Right cardiac atrium (tissue), 5 donors: ENCODE measurements at places on chromosomes 6 and 20. TPM values are rescaled to one million over a fixed set of nuclear protein-coding genes. Genes with fewer than 3 reads are reported as not detected.

GRCh38 chr6:47057830-47058540 is 15.9 kb upstream of the ADGRF1 start:
- no peak for DNase-seq

- no peak for DNase-seq
Measured at GRCh38 chr20:9989066-9989724, 45.6 kb upstream of the ANKEF1 start.

DNA sequence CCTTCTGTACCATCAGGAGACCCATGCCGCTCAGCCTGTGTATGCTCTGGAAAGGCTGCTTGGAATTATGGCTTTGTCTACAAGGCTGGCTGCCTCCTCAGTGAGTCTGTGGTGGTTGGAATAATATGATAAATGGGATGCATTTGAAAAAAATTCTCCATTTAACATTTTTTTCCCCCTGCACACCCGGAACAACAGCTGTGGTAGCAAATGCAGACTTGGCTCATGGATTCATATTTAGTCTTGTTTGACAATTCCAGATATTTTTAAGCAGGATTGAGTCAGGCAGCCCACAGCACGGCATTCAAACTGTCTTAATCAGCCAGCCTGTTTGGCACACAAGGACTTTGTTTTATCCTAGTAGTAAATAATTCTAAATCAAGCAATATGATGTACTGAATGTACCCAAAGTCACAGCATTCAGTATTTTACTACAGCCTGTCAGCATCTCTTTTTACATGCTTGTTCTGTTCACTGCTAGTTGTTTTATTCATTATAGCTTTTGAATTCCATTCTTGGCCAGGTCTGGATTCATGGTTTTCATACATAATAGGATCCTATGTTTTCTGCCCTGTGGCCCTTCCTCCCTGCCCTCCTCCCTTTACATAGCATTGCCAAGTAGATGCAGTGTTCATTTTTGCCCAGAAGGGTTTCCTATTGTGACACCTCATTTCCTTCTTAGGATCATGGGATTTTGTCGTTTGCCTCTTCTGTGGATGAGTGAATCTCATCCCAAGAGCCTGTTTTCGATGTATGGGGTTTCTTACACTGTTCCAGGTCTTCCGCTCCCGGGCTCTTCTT is 68.1 kb downstream of the LRRC1 start:
- DNase-seq: no peak

HCRTR2 gene
- 0.16 TPM for polyA plus RNA-seq

DNA sequence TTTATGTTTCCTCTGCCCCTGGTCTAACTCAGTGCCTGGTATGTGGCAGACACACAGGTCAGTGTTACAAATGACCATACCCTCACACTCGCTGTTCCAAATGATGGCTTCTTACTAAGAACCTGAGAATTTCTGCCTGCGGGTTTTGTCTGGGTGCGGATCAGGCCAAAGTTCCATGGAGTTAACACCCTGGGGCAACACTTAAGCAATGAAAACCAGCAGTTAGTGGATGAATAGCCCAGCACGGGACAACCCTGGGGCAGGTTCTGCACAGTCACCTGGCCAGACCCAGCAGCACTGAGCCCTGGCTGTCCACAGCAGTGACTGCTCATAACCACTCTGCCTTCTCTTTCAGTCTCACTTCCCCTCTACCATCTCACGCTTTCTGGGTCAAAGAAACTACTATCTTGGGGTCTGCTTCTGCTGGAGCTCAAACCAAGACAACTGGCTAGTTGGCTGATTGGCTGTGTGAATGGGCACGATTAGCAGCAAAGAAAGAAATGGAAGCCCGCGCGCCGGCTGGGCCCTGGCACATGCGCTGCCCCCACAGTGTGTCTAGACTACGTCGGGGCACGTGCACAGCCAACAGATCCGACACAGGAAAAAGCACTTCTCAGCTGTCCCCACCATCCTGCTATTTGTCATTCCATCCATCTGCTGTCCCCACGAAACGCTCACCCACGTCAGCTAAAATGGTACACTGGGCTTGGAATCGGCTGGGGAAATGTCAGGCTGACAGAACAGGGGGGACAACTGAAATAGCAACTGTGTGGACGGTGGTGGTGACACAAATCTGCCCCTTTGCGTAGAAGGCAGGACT is 36.6 kb downstream of the MGME1 start:
- no peak for DNase-seq

FOXP4 gene
- 15.3 TPM for polyA plus RNA-seq

- DNase-seq: no peak
Measured at GRCh38 chr6:111069382-111070104, 17.8 kb upstream of the SLC16A10 start.

DNA sequence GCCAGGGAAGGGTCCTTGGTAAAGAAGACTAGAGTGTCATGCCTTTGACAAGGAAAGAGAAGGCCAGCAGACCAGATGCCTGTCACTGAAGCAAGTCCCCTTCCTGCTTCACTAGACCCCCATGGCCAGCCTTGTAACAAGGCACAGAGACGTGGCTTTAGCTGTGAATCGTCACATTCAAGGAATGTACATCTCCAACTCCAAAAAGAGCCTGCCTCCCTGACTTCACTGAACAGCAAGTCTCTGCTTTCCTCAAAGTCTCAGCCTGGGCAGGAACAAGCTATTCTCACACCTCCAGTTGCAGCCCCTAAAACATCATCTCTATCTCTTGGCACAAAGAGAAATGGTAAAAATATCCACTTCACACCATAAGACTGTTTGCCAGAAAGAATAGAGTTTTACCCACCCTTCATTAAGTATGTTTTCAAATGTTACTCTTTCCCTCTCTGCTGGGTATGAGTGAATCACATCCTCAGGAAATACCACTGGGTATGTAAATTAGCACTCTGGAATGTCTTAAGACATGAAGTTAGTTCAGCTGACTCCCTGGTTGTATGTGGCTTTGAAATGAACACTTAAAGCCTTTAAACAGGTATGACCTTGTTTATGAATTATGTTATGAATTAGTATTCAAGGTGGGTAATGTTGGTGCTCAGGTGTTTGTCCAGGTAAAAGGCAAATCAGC is 46.4 kb upstream of the NT5E start:
- no peak for DNase-seq

DNA sequence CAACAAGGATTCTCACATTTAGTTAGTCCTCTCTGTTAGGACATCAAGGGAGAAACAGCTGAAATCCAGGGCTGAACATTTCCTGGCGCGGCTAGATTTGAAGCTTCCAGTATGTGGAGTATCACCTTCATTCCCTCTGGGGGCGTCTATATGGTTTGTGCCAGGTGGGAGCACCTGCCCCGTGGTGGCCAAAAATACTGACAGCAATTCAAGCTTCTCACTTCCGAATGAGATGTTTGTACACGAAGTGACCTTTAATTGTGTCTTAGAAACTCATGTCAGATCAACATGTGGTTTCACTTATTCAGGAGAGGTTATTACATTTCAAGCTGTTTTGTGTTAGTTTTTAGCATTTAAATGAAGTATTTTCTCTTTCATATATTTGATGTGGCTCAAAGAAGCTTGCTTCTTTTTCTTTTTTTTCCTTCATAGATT is 67.3 kb upstream of the ZNF217 start:
- DNase-seq: no peak

- peak; percentile 53 for DNase-seq
Measured at GRCh38 chr6:10098756-10099528, 315.9 kb downstream of the TFAP2A start.

GRCh38 chr6:53361549-53362031 is 12.8 kb upstream of the ELOVL5 start:
- no peak for DNase-seq

SDHAF4 gene
- 28.1 TPM for polyA plus RNA-seq

- no peak for DNase-seq
Measured at GRCh38 chr6:166939894-166940293, 16.5 kb downstream of the RNASET2 start.

GRCh38 chr20:45907219-45907948 is 4.6 kb downstream of the PLTP start:
- no peak for DNase-seq

DNA sequence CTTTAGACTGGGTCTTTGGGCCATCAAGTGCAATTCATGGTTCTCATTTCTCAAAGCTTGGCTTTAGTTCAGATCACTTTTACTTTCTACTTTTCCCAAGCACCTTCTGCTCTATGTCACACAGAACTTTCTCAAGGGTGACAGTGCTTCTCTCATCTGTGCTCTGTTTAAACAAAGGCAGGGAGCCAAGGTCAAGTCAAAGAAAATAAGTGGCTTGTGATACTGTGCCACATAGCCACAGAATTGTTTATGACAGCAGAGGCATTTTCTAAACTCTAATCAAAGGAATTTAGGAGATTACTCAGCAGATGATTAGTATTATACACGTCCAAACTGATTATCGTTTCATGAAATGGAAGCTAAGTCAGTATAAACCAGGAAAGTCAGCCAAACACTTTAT is 348.0 kb downstream of the HDGFL1 start:
- no peak for DNase-seq

- peak; percentile 77 for DNase-seq
Measured at GRCh38 chr20:32189691-32190615, 17.6 kb downstream of the PLAGL2 start.

DNA sequence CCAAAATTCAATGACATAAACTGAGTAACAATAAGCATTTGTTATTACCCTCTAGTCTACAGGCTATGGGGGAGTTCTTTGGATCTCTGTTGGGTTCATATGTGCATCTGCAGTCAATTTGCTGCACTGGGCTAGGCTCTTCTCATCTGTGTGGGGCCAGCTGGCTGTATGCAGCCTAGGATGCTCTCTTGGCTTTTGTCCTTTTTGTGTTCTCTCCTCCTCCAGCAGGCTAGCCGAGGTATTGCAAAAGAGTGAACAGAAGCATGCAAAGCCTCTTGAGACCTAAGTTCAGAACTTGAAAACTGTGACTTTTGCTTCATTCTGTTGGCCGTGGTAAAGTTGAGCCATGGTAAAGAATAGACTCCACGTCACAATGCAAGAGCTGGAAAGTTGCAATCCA is 62.8 kb upstream of the FOXO3 start:
- no peak for DNase-seq

- no peak for DNase-seq
Measured at GRCh38 chr6:22848121-22848520, 278.8 kb downstream of the HDGFL1 start.
